Cardiac atrium fibroblast (primary cell): ENCODE measurements at places on chromosomes 7 and 10. TPM values are rescaled to one million over a fixed set of nuclear protein-coding genes. Genes with fewer than 3 reads are reported as not detected.

CHCHD3 gene
- 32.5 and 46.7 TPM in 2 replicates for total RNA-seq

PYROXD2 gene
- total RNA-seq, result 9.7 and 14.3 TPM in 2 replicates

PWWP2B gene
- 4.7 and 6.5 TPM in 2 replicates for total RNA-seq

PAX4 gene
- total RNA-seq, result not detected in 2 replicates

EMX2 gene
- total RNA-seq, result not detected in 2 replicates

FGFR2 gene
- total RNA-seq, result 0.16 TPM in 1 of 2 replicates, not detected in the other

PRF1 gene
- not detected in 2 replicates for total RNA-seq

CNPY1 gene
- not detected in 2 replicates for total RNA-seq

NODAL gene
- not detected in 2 replicates for total RNA-seq

NRP1 gene
- total RNA-seq, result 118 and 135 TPM in 2 replicates

SLC13A1 gene
- not detected in 2 replicates for total RNA-seq

NYAP1 gene
- total RNA-seq, result 2.4 and 7.0 TPM in 2 replicates

IMMP2L gene
- 6.5 and 9.2 TPM in 2 replicates for total RNA-seq

SYT15 gene
- under 0.01 TPM in 1 of 2 replicates, not detected in the other for total RNA-seq

CREB5 gene
- total RNA-seq, result 0.90 and 1.1 TPM in 2 replicates

ZNF804B gene
- not detected in 2 replicates for total RNA-seq

MTERF1 gene
- total RNA-seq, result 6.5 and 6.6 TPM in 2 replicates

PDCD11 gene
- total RNA-seq, result 17.9 and 21.9 TPM in 2 replicates

EGFR gene
- 35.4 and 49.9 TPM in 2 replicates for total RNA-seq

LEP gene
- under 0.01 and 0.16 TPM in 2 replicates for total RNA-seq

ARHGEF35 gene
- 0.65 TPM in 1 of 2 replicates, not detected in the other for total RNA-seq

CRTAC1 gene
- not detected in 2 replicates for total RNA-seq

HOXA11 gene
- total RNA-seq, result not detected in 2 replicates

GIMAP8 gene
- under 0.01 and 0.81 TPM in 2 replicates for total RNA-seq

CYP26A1 gene
- total RNA-seq, result not detected in 2 replicates

GPR26 gene
- not detected in 2 replicates for total RNA-seq

OGA gene
- total RNA-seq, result 36.9 and 41.5 TPM in 2 replicates

OPN1SW gene
- not detected in 2 replicates for total RNA-seq

NKX6-2 gene
- total RNA-seq, result not detected in 2 replicates

ITGA8 gene
- total RNA-seq, result 10.1 and 16.0 TPM in 2 replicates

PLEKHS1 gene
- total RNA-seq, result not detected in 2 replicates

GIMAP5 gene
- 1.3 TPM in 1 of 2 replicates, not detected in the other for total RNA-seq

CALML3 gene
- not detected in 2 replicates for total RNA-seq

HKDC1 gene
- total RNA-seq, result 0.18 and 0.49 TPM in 2 replicates

SKIDA1 gene
- 0.18 and 0.65 TPM in 2 replicates for total RNA-seq

HOXA10 gene
- under 0.01 TPM in 1 of 2 replicates, not detected in the other for total RNA-seq

SPOCK2 gene
- 0.16 and 2.0 TPM in 2 replicates for total RNA-seq

SLC35G1 gene
- total RNA-seq, result 3.2 and 3.6 TPM in 2 replicates

SHOC2 gene
- 27.8 and 34.3 TPM in 2 replicates for total RNA-seq

EIF4H gene
- total RNA-seq, result 257 and 305 TPM in 2 replicates

NME8 gene
- not detected in 2 replicates for total RNA-seq

PNLIPRP2 gene
- not detected in 2 replicates for total RNA-seq

OR2A5 gene
- not detected in 2 replicates for total RNA-seq

ZNF365 gene
- total RNA-seq, result 0.16 and 0.36 TPM in 2 replicates

GPNMB gene
- 17.7 and 22.2 TPM in 2 replicates for total RNA-seq

ABCF2 gene
- total RNA-seq, result 41.2 and 49.7 TPM in 2 replicates

CHN2 gene
- total RNA-seq, result 0.16 and 1.8 TPM in 2 replicates

STEAP1B gene
- total RNA-seq, result 1.8 and 5.2 TPM in 2 replicates

PDZD7 gene
- 0.54 and 1.3 TPM in 2 replicates for total RNA-seq

RBP3 gene
- not detected in 2 replicates for total RNA-seq

POU6F2 gene
- not detected in 2 replicates for total RNA-seq

SLC26A5 gene
- not detected in 2 replicates for total RNA-seq

IGF2BP3 gene
- 24.7 and 45.5 TPM in 2 replicates for total RNA-seq

SCART1 gene
- total RNA-seq, result 0.54 TPM in 1 of 2 replicates, not detected in the other

SOSTDC1 gene
- total RNA-seq, result not detected in 2 replicates

SLC26A3 gene
- total RNA-seq, result not detected in 2 replicates
